ENCODE measurements at places on chromosomes 5 and 9.

GRCh38 chr5:120463991-120464626 lies at the start of gene PRR16:
PRR16 (plus strand) TSS chr5:120464300.
- no peak for DNase-seq

GRCh38 chr9:113946496-113947115 lies 70.5 kb downstream of the ZNF618 start:
- DNase-seq, result no peak

DNA sequence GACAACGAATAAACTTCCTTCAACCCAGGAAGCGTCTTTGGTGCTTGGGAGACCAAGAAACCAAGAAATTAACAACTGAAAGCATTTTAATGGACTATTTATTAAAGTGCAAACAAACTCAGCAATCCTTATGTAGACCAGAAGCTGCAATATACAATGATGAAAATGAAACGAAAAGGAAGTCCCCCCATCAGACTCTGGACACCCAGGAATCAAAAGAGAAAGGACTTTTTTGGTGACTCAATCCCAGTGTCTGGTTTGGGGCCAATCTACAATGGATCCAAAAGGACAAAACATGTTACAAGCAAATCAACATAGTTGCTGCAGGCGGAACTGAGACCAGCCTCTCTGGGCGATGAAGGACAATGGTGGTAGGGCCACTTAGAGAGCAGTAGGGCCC lies 39.5 kb downstream of the C9orf152 start:
- no peak for DNase-seq

GRCh38 chr5:132871459-132872284 lies 1.8 kb upstream of the LEAP2 start:
- DNase-seq, result no peak

DNA sequence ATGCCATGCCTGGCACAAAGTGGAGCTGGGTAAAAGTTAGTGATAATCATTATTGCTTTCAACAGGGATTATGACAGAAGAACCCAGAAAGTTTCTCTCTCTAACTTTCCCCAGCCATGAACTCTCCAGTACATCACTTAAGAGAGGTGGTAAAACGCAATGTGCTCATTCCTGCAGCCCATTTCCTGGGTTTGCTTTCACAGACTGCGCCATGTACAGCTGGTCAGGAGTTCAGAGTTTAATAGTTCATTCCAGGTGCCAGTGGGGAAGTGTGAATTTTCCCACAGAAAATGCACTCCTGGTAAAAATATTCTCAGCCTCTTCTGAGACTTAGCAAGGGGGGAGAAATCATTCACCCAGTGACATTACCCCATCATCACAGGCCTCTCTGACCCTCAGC lies 35.5 kb downstream of the ADAM19 start:
- DNase-seq, result no peak

DNA sequence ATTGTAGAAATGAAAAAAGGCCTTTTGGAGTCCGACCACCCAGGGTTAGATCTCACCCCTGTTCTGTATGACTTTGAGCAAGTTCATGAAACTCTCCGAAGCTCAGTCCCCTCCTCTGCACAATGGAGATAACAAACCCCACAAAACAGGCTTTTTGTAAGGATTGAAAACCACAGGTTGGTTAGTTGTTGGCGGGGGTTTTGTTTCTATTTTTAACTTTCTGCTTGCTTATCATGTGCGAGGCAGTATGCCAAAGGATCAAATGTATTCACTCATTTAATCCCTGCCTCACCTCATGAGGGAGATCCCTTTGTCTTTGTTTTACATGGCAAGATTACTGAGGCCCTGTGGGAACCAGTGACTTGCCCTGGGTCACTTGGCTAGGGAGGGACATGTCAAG lies 539.1 kb downstream of the CDK5RAP2 start:
- no peak for DNase-seq

- no peak for DNase-seq
Observed at GRCh38 chr5:159668556-159668955, 247.7 kb upstream of the ADRA1B start.

- DNase-seq, result no peak
Observed at GRCh38 chr9:116497095-116497890, 189.8 kb upstream of the TRIM32 start.

GRCh38 chr5:169875091-169875728 lies 105.1 kb downstream of the INSYN2B start:
- no peak for DNase-seq

- DNase-seq, result no peak
Observed at GRCh38 chr5:160158087-160158486, 38.8 kb upstream of the PWWP2A start.

DNA sequence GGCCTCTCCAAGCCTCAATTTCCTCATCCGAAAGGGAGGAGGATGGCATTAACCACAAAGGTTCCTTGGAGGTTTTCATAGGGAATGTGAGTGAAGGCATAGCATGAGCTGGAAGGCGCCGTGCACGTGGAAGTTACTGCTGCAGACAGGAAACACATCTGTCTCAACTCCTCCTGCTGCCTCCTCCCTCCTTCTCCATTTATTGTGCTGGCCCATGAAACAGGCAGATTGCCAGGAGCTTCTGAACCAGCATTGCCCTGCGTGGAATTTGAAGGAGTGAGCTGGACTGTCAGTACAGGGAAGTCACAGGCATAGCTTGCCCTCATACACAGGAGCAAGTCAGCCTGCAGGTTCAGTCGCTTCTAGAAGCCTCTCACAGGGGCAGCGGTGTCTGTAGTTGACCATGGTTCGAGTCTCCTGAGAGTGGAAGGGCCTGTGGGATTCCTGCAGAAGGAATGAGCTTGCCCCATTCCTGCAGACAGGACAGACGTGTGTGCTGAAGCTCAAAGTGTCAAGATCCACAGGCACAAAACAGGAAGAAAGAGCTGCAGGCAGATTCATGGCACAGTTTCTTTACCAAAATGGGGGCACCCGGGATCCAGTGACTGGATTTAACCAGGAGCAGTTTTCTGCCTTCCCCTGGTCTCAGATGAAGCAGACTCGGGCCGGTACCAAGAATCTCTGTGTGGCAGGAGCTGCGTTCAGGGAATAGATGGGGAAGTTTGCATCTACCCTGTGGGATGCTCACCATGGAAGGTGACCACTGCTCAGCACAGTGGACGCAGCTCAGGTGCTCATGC lies 48.7 kb upstream of the CTSL start:
- DNase-seq, result no peak

DNA sequence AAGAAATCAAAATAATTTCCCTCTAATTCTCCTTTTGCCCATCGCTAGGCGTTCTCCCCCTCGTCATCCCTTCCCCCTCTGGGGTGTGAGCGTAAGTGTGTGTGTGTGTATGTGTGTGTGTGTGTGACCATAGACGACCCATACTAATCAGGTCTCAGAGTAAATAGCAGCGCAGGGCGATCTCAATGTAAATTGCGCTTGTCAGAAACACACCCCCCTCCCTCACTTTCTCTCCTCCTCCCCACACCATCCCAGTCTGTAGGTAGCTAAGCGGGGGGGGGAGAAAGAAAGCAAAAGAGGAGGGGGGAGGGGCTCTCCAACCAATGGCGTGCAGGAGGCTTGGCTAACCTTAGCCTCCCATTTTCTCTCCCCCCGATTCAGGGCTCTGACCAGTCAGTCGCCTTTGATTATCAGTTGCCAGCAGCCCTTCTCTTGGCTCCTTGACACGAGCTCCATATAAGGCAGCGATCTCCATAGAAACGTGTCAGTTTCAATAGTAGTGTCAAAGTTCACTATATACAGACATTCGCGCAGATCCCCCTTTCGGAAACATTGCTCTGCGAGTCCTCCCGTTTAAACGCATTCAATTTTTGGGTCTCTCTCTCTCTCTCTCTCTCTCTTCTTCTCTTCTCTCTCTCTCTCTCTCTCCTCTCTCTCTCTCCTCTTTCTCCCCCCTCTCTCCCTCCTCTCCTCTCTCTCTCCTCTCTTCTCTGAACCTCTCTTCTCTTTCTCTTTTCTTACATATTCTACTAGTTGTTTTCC lies at the start of gene NR2F1:
Gene NR2F1, plus strand, starts transcription at position 546 of the 762 bp plus-strand sequence. CDS start 1,802 bp downstream, outside the sequence.
- DNase-seq, result no peak

GRCh38 chr5:123474228-123474627 lies 37.7 kb upstream of the CSNK1G3 start:
- DNase-seq, result no peak

DNA sequence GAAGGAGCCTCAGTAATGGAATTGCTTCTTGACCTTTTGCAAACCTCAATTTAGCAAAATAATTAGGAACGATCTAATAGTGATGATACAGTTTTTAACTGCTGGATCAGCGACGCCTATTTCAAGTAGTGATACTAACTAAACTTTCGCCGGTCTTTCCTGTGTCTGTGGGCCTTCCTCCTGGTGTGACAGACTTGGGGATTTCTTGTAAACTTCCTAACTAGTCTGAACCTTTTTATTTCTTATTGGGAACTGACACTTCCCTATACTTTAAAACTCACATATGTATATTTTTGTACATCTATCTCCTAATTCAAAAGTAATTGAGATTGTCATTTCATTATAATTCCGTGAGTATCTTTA lies 15.2 kb downstream of the ITGA1 start:
- DNase-seq, result no peak

DNA sequence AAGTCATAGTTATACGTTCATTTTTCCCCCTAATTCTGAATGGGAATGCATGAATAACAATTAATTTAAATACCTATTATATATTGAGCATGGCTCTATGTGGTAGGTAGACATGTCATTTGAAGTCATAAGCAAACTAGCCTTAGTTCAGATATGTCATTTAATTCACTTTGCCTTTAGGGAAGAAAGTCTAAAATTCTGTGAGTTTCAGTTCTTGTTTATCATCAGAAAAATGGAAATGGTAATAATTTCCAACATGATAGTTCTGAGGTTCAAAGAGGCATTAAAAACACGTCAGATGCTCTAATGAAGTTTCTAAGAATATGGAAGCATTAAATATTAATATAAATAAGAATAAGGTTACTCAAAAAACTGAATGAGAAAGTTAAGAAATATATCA lies 13.1 kb upstream of the ANXA1 start:
- DNase-seq, result no peak

- DNase-seq, result no peak
Observed at GRCh38 chr9:127277099-127277498, 12.5 kb downstream of the GARNL3 start.

DNA sequence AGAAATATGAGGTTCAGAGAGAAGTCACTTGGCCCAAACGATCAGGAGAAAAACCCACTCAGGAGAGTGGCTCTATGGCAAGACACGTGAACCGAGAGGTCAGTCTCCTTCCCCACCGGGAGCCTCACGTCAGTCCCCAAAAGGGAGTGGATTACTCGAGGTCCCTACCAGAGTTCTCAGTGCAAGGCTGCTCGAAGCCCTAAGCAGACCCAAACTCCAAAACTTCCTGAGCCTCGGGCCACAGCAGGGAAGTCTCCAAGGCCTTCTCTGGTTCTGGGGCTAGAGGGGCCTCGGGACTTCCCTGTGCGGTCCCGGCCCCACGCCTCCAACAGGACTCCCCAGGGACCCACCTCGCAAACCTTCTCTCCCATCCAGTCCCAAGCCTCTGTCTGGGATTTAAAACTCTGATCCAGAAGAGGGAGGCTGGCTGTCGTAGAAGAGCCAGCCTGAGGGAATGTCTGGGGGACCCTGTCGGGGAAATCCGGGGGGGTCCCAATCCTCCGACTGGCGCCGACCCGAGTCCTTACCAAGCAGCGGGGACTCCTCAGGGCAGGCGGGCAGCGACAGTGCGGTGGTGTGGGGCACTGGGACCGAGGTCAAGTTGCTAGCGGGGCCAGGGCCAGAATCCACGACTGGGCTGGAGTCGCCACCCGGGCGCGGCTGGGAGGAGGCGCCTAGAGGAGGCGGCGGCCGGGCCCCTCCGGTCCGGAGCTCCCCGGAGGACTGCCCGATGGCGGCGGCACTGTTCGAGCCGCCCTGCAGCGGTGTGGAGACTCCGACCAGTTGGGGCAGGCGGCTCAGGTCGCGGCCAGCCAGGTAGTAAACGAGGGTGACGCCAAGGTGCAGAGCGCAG lies 679 bp downstream of the B4GALT1 start:
- no peak for DNase-seq

DNA sequence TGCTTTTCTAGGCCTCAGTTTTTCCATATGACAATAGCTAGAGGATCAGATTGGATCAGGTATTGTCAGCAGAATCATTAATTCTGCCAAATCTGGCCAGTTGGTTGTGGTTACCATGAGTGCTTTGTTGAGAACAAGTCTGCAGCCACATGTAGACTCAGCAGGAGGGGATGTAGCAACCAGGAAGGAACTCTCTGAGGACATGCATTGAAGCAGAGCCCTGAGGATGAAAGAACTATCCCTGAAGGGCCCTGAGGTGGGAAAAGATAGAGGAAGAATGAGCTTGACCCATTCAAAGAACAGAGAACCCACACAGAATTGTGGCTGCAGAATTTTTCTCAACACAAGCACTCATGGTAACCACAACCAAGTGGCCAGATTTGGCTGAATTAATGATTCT lies 60.1 kb upstream of the AFAP1L1 start:
- DNase-seq, result no peak

- DNase-seq, result no peak
Observed at GRCh38 chr5:130034566-130035210, 130.4 kb downstream of the CHSY3 start.

- DNase-seq, result no peak
Observed at GRCh38 chr9:21357479-21358460, 7.1 kb upstream of the IFNA6 start.

DNA sequence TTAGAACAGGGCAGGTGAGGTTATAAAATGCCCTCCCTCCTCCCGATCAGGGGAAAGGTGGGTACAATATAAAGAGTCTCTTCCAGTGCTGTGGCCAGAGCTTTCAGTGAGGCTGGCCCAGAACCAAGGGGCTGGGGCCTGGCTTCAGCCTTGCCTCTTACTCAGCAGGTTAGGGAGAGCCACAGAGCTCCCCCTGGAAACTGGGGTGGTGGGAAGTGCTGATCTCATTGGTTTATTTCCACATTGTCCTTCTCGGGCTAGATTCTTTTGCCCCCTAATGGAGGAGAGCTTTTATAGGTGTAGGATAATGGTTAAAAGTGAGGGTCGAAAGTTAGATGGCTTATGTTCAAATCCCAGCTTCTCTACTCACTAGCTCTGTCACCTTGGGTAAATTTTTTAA lies 186.7 kb upstream of the TBC1D2 start:
- DNase-seq, result no peak

GRCh38 chr9:35981699-35982098 lies 23.7 kb upstream of the OR2S2 start:
- DNase-seq, result no peak

All from stimulated activated CD8-positive, alpha-beta memory T cell treated with anti-CD3 and anti-CD28 coated beads, Interleukin-15, amount 100 ng/mL, for 48 hours (primary cell).